ENCODE measurements at places on chromosomes 7 and 10.

DNA sequence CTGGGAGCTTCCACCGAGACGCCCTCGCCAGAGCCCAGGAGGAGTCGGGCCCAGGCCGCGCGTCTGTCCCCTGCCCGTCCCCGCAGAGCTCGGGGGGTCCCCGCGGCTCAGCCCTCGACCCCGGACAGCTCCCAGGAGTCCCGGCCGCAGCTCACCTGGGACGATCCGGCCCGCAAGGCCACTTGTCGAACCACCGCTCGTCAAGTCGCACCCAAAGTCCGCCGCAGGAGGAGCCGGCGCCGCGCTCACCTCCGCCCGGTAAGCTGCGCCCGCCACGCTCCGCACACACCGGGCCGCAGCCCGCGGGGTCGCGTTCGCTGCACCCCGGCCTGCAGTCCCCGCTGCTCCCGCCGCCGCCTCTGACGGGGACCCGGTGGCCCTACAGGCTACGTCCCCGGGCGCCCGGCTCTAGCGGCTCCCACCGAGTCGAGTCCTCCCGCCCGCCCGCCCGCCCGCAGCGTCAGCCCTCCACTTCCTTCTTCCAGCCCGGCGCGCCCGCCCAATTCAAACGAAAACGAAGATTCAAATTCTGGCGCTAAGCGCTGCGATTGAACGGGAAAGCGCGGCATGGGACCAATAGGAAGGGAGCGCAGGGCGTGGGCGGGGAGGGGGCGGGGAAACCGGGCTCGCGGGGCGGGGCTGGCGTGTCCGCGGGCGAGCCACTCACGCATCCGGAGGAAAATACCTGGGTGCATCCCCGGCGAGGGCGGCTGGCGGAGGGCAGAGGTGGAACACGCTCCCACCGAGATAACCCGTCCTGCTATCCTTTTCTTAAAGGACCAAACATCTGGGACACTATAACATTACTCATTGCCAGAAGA lies at the start of gene MKI67:
MKI67 (minus strand) TSS at position 480 of the 821 bp plus-strand sequence. CDS start 756 bp downstream, outside the sequence.
- DNase-seq = peak; percentile 92

DNA sequence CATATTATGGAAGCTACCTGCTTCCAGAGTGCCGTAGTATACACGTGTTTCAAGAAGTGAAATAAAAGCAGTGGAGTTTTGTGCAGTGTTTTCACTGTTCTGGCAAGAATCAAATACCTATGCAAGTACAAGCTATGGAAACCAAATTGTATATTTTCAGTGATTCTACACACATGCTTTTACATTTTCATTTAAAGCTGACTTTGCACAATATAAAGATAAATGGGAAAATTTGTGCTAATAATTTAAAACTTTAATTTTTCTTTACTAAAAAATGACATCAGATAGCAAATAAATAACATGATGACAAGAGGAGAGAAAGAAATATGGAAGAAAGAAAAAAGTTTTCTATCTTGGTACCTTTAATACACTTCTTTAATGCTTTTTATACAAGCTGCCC lies 393.7 kb upstream of the NPVF start:
- DNase-seq = no peak

- no peak for DNase-seq
Measured at GRCh38 chr7:108307595-108307994, 148.6 kb downstream of the NRCAM start.

DNA sequence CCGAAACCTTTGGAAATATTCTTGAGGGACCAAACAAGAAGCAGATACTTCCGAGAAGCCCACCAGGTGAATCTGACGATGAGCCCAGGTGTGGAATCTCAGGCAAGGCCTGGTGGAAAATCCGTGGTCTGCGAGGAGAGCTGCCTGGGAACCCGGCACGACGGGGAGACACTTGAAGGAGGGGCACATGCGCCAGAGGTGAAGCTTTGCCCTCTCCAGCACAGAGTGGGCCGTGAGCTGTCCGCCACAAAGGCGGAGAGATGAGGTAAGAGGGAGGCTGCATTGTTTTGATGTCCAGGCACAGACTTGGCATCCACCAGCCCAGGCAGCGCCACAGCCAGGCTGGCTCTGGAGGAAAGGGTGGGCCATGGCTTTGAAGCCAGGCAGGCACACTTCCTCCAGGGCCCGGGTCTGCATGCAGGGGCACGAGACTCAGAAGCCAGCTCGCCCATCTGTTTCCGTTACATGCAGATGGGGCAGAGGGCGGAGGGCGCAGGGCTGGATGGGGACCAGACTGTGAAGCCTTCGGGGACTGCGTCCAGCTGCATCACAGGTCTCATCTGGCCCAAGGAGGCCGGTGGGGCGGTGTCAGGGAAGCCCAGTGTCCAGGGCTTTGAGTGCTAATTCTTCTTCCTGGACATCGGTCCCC lies 45.4 kb downstream of the CALML3 start:
- no peak for DNase-seq

- peak; percentile 90 for DNase-seq
Measured at GRCh38 chr10:72254813-72255568, 18.7 kb upstream of the DDIT4 start.

GRCh38 chr10:116766837-116767634 lies 24.7 kb upstream of the HSPA12A start:
- no peak for DNase-seq

- no peak for DNase-seq
Measured at GRCh38 chr10:128124813-128125403, 1.3 kb downstream of the MKI67 start.

DNA sequence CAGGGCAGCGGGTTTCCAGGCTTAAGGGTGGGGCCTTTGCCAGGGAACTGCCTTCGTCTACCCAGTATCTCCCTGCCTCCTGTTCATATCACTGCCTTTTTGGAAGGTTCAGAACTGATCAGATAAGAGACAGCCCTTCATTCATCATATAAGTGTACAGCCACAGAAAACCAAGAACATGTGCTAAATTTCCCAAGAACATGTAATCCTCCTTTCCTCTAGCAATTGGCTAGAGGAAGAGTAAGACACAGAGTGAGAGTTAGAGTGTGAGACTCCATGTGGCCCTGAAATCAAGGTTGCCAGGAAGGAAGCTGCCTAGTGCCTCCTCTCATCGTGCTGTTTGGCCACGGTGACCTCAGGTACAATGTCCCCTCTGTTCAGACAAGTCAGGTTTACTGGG lies 770.9 kb downstream of the TNS3 start:
- DNase-seq = no peak

DNA sequence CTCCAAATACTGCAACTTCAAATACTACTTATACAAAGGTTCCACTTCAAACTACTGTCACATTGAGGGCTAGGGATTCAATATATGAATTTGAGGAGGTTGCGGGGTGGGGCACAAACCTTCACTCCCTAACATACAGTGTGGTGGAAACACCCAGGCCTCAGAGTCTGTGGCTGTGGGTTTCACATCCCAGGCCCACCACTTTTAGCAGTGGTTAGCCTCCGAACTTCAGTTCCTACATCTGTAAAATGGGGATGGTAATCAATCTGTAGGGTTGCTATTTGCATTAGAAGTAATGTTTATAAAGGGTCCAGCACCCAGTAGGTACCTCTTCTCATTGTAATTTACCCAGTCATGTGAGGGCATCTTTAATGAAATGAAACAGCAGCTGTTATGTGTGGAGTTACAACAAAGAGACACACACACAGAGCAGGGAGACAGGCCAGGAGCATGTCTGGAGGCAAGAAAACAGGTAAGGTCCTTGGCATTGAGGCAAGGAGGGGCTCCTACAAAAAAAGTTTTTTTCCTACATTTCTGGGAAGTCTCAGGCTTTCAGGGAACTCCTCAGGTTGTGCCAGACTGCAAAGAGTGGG lies 570.9 kb downstream of the LRMDA start:
- DNase-seq = no peak

GRCh38 chr10:125373546-125373945 lies 213.2 kb upstream of the CTBP2 start:
- no peak for DNase-seq

DNA sequence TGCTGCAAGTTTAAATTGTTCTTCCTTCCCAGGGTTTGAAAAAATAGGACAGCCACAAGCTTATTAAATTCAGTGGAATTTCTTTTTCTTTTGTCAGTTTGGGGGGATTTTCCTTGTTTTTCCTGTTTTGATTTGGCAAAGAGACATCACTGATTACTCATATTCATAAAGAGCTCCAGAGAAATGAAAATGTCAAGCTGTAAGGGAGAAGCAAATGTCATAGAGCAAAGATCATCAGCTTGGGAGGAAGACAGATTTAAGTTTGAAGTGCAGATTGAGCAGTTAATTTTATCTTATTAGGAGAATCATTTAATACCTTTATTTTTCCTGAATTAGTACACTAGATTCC lies 255.8 kb upstream of the PHYHIPL start:
- no peak for DNase-seq

GRCh38 chr7:28748933-28749584 lies 209.1 kb downstream of the TRIL start:
- no peak for DNase-seq

DNA sequence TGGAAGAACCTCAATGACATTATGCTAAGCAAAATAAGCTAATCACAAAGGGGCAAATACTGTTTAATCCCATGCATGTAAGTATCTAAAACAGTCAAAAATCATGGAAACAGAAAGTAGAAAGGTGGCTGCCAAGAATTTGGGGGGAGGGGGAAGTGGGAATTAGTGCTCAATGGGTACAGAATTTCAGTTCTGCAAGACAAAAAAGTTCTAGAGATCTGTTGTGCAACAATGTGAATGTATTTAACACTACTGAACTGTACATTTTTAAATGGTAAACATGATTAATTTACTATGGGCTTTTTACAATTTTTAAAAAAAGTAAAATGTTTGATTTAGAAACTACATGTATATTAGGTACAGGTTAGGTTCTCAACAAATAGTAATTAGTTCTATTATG lies 11.9 kb downstream of the EZH2 start:
- DNase-seq = no peak

GRCh38 chr7:127792528-127793342 lies 140.7 kb downstream of the SND1 start:
- peak; percentile 84 for DNase-seq

All from H9 (cell line).